Bronchus fibroblast of lung (primary cell): ENCODE measurements at places on chromosomes 12 and 14. TPM values are rescaled to one million over a fixed set of nuclear protein-coding genes. Genes with fewer than 3 reads are reported as not detected.

The VDR gene
- 2.2 and 3.5 TPM in 2 replicates for total RNA-seq

The GPR68 gene
- total RNA-seq, result 0.30 and 0.84 TPM in 2 replicates

The FAM181A gene
- total RNA-seq, result not detected in 2 replicates

The HCAR1 gene
- 0.34 and 0.74 TPM in 2 replicates for total RNA-seq

The TAS2R13 gene
- 0.15 and 0.17 TPM in 2 replicates for total RNA-seq

The CFAP251 gene
- 2.4 and 3.9 TPM in 2 replicates for total RNA-seq

The EIF2B1 gene
- 95.9 and 127 TPM in 2 replicates for total RNA-seq

The TEX52 gene
- total RNA-seq, result not detected in 2 replicates

The RDH16 gene
- total RNA-seq, result under 0.01 TPM in 1 of 2 replicates, not detected in the other

The DUSP16 gene
- 7.1 and 11.8 TPM in 2 replicates for total RNA-seq

The INHBC gene
- total RNA-seq, result under 0.01 TPM in 1 of 2 replicates, not detected in the other

The CLEC6A gene
- total RNA-seq, result not detected in 2 replicates

The LRRIQ1 gene
- total RNA-seq, result 0.34 and 2.1 TPM in 2 replicates

The PTPRQ gene
- 0.59 and 1.3 TPM in 2 replicates for total RNA-seq

The HELB gene
- total RNA-seq, result 1.2 and 2.9 TPM in 2 replicates

The NEUROD4 gene
- total RNA-seq, result not detected in 2 replicates

The PCED1B gene
- total RNA-seq, result 0.17 and 1.0 TPM in 2 replicates

The PLXNC1 gene
- 0.84 and 0.89 TPM in 2 replicates for total RNA-seq

The IKBIP gene
- total RNA-seq, result 48.5 and 58.5 TPM in 2 replicates

The SERPINA6 gene
- not detected in 2 replicates for total RNA-seq

The RABGGTA gene
- 32.1 and 33.9 TPM in 2 replicates for total RNA-seq

The EIF2S3B gene
- total RNA-seq, result 0.30 and 0.50 TPM in 2 replicates

The DDX11 gene
- 26.6 and 27.4 TPM in 2 replicates for total RNA-seq

The SLCO1A2 gene
- not detected in 2 replicates for total RNA-seq

The CLEC12A gene
- total RNA-seq, result not detected in 2 replicates

The CLEC2A gene
- total RNA-seq, result not detected in 2 replicates

The GPX2 gene
- total RNA-seq, result not detected in 2 replicates

The DPPA3 gene
- not detected in 2 replicates for total RNA-seq

The PXN gene
- total RNA-seq, result 72.0 and 74.5 TPM in 2 replicates

The KLRK1 gene
- total RNA-seq, result not detected in 2 replicates

The FGF23 gene
- total RNA-seq, result not detected in 2 replicates

The CLEC4E gene
- total RNA-seq, result not detected in 2 replicates

The HHIPL1 gene
- 1.8 and 2.7 TPM in 2 replicates for total RNA-seq

The KLHL33 gene
- 0.30 and 0.50 TPM in 2 replicates for total RNA-seq

The GLS2 gene
- under 0.01 TPM in 2 replicates for total RNA-seq

The VIPAS39 gene
- total RNA-seq, result 21.7 and 22.2 TPM in 2 replicates

The FAM90A1 gene
- 0.15 and 0.17 TPM in 2 replicates for total RNA-seq

The RPS6KA5 gene
- 0.89 and 1.3 TPM in 2 replicates for total RNA-seq

The GYS2 gene
- total RNA-seq, result not detected in 2 replicates
